ENCODE measurements at places on chromosomes 4 and X.

DNA sequence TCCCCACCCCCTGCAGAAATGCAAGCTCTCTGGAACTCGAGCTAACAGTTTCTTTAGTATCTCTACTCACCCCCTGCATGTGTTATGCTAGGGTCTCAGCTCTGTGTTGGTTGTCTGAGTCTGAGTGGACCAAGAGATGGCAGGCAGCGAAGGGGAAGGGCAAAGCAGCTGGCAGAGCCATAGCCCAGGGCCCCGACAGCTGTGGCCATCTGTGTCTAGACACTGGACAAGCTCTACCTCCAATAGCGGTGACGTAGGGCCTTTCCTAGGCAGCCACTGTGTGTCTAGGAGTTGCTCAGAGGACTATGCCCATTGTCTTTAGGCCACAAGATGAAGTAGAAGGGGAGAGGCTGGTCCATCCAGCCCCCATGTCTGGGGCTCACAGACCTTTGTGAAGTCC is 79.2 kb downstream of the EFNB1 start:
- no peak for DNase-seq

- no peak for DNase-seq
These were observed 15.1 kb downstream of the S100G start for GRCh38 chrX:16665089-16665488.

- DNase-seq = no peak
These were observed 1.1 kb downstream of the ZFP42 start for GRCh38 chr4:187996502-187997177.

DNA sequence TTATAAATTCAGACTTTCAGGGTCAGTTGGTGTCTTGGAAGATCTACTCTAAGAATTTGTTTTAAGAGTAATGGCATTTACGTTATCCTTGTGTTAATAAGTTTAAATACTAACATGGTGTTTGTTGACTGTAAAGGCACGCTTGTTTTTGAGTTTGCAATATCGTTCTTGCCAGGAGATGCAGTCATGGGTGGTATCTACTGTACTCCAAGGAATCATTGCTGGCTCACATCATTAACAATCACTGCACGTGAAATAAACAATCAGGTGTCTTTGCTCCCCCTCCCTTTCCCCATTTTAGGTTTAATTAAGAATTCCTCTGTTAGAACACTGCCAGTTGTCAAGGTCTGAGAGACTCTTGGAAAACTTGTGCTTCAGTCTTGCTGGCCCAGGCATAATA is 1.6 kb downstream of the HHIP start:
- DNase-seq = no peak

DNA sequence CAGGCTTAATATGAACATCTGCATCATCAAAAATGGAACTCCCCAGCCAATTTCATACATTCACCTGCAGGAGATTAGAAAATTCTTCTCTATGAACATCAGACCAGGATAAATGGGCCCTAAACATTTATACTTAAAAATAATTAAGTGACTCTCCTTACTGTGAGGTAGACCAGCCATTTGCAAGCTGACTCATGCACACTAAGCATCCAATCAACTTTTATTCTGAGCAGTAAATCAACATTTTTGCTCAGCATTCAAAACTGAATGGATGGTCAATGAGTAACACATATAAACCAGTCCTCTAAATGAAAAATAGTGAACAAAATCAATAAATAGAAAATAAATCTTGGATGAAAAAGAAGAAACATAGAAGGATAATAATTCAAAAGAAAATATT is 19.9 kb upstream of the PCDH10 start:
- no peak for DNase-seq

GRCh38 chr4:176676901-176677300 is 115.8 kb downstream of the VEGFC start:
- no peak for DNase-seq

DNA sequence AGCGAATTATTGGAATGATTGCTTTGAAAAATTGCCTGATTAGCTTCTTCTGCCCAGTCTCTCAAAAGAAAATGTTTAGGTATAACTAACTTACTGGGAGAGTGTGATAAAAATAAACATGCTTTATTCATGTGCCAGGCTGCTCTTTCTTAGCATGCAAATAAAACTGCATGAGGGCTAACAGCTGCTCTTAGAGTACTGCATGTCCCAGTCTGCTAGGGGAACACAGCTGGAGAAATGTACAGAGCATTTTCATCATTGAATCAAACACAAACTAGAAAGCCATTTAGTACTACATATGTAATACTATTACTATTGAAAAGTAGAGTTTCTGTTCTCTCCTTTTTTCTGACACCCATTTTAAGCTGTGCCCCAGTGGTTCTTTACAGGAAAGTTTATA is 726.0 kb downstream of the GRID2 start:
- DNase-seq = no peak

- no peak for DNase-seq
These were observed 93.9 kb downstream of the MID1 start for GRCh38 chrX:10526451-10526850.

DNA sequence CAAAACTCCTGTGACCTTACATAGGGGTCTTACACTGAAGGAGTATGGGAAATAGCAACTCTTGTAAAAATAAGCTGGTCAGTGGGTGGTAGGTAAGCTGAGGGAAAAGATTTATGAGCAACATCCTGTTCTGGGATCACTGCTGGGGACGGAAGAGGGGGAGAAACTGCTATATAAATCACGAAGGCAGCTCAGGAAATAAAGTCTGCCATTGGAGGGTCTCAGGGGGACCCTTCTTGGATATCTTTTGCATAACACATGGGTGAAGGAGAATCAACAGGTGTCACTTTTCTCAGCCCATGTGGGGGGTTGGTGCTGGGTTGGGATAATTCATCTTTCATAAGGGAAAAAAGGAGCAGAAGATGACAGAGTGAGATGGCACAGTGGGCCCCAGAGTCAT is 33.7 kb downstream of the AFF1 start:
- DNase-seq = no peak

DNA sequence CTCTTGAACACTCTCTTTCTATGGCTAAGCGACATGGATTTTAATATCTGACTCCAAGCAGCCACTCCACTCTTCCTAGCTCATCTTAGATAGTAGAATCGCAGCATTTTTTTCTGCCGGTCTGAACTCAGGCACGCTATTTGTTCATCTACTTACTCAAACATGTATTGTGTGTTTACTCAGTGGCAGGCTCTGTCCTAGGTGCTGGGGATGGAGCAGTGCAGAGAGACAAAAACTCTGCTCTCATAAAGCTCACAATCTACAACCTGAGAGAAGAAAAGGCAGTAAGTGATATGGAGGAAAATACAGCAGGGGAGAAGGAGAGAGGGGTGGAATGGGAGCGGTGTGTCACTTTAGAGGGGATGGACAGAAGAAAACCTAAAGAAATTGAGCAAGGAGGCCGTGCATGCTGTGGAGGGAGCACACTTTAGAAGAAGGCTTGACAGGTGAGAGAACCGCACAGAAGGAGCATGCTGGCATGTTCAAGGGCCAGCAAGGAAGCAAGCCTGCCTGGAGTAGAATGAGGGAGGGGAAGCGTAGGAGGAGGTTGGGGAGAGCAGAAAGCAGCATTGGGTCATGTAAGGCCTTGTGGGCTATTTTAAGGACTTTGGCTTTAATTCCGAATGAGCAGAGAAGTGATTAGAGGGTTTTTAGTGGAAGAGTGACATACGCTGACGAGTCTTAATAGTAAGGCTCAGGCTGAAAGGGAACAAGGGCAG is 132.0 kb downstream of the ANK2 start:
- DNase-seq = no peak
